NCI-H1105 treated with DMSO at 0.1 percent for 48 hours (cell line): ENCODE measurements at places on chromosomes 16 and 17.
A peak's percentile ranks its signal among the peaks of the same experiment; 100 is the strongest.

- peak; percentile 32 for DNase-seq
Observed at GRCh38 chr17:79930062-79930876, 91.0 kb upstream of the CBX4 start.

GRCh38 chr17:44960691-44961090 lies 7.4 kb downstream of the C1QL1 start:
- no peak for DNase-seq

- DNase-seq = no peak
Observed at GRCh38 chr16:11025120-11025531, 80.8 kb downstream of the CLEC16A start.

GRCh38 chr16:57585051-57585687 lies 42.7 kb downstream of the ADGRG5 start:
- DNase-seq = no peak

- DNase-seq = no peak
Observed at GRCh38 chr16:77759821-77760220, 28.5 kb upstream of the VAT1L start.

GRCh38 chr17:29573871-29574731 lies 5.6 kb downstream of the TP53I13 start:
- DNase-seq = no peak

DNA sequence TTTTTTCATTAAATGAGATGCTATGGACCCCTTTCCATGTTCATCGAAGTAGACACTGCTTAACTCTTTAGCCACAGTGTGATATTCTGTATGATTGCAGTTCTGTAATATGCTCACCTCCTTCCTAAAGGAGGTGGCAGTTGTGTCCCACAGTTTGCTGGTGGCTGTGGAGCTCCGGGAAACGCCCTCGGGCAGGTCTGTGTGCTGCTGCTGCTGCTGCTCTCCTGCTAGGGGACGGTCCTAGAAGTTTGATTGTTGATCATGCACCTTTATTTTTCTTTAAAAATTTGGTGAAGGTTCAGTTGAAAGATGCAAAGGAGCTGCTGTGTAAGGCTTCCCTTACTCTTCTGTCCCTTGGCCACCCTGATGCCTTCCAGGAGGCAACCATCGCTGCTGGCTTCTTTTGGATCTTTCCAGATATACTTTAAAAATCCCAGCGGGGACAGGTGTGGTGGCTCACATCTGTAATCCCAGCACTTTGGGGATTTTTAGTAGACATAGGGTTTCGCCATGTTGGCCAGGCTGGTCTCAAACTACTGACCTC lies 8.4 kb upstream of the CLEC18A start:
- DNase-seq = no peak

- peak; percentile 78 for DNase-seq
Observed at GRCh38 chr17:50556803-50557202, 3.7 kb upstream of the CACNA1G start.

DNA sequence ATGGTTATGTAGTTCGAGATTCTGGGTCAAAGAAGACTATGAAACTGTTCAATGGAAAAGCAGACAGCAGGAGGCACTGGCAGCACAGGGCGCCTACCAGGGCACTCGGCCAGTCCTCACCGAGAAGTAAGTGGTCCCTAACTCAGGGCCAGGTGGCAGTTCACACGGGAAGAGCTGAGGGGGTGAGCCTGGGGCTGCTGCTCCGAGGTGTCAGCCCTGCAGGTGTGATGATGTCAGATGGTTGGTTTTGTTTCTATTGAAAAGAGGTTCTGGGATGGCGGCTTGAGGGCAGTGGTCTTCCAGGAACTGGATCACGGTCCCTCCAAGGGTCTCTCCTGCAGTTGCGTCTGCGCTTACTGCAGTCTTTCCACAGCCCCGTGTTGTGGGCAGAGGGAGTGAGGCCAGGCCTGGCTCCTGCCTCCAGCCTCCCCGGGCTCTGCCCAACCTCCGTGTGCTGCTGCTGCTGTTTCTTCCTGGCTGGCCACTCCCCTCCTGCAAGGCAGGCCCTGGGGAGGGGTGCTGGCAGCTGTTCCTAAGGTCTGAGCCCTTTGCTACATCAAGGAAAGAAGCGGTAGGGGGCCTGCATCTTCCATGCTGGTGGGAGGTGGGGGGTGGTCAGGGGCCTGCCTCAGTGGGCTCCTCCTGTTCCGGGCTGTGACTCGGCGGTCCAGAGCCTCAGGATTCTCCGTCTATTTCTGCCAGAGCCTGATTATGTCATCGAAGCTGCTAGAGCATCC lies 22.6 kb downstream of the RNF213 start:
- no peak for DNase-seq

- no peak for DNase-seq
Observed at GRCh38 chr16:86298758-86299134, 211.6 kb upstream of the FOXF1 start.

DNA sequence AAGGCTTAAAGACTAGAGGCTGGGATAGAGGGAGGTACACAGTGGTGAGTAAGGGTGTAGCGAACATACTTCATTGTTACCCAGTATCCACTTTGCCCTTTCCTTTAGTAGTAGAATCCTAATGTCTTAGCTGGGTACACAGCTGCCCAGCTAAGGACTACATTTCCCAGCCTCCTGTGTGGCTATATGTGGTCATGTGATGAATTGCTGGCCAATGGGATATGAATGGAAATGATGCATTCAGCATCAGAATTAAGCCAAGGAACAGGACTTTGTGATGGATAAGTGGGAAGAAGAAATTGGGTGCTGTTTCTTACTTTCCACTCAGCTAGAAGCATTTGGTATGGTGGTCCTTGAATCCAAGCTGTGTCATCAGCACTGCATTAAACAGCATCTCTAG lies 55.9 kb downstream of the FOXL1 start:
- no peak for DNase-seq

GRCh38 chr17:39194089-39194984 lies 3.1 kb downstream of the CACNB1 start:
- DNase-seq = no peak

DNA sequence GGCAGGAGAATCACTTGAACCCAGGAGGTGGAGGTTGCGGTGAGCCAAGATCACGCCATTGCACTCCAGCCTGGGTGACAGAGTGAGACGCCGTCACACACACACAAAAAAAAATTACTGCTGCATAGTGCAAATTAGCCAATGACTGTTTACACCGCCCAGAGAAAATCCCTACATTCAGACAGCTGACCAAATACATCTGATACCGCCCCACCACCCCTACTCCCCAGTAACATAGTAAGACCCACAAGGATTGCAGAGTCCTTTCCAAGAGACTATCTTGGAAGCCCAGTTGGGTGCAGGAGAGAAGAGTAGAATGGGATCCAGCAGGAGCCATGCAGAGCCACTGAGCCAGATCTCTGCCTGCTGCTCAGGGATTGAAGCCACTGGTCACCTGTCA lies 63.5 kb downstream of the SLC39A11 start:
- no peak for DNase-seq

DNA sequence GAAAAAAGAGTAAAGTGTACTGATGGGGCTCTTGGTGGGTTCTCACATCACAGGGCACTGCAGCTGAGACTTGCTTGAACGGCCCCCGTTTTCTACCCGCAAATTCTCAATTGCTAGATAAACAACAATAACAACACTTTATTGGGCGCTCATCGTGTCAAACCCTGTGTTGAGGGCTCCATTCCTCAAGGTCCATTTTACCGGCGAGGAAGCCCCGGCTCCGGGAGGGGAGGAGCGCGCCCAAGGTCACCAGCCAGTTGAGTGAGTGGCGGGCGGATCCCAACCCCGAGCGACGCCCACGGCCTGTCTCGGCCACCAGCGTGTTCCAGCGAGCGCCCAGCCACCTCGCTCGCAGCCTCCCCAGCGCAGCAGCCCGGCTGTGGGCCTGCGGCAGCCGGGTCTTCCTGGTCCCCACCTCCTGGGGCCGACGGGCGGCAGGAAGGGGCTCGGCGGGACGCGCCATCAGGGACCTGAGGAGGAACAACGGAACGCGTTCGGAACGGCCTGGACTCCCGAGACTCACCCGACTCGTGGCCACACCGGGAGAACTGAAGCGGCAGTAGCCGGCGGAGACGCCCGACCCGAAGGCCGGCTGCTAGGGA lies 373 bp downstream of the CMC2 start:
- DNase-seq = peak; percentile 36

DNA sequence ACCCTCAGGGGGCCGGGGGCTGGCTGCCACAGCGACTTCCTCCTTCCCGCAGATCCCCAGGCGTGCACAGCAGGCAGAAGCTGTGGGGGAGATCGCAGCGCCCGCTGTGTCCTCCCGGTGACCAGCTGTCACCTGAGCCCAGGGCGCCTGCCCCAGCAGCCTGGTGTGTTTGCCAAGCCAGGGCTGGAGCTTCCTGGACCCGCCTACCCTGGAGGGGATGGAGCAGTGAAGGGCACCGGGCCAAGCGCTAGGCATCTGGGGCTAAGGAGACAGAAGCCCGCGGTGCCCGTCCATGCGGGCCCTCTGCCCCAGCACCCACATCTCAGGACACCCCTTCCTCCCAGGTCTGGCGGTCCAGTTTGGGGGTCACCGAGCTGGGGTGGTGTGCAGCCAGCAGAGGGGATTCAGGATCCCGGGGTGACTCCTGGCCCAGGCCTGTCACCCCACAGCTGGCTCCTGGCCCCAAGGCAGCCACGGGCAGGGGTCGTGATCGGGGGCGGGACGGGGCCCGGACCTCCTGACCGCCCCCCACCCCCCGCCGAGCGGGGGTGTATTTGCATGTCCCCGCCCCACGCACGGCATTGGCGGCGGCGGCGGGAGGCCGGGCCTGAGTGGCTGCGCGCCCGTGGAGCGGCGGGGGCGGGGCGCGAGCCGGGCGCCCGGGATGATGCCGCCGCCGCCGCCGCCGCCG lies at the start of gene RAB26:
RAB26 (plus strand) TSS at position 645 of the 691 bp plus-strand sequence. CDS start 159 bp downstream, outside the sequence.
- peak; percentile 57 for DNase-seq

GRCh38 chr17:74803388-74803930 lies 27.3 kb upstream of the NAT9 start:
- DNase-seq = no peak

DNA sequence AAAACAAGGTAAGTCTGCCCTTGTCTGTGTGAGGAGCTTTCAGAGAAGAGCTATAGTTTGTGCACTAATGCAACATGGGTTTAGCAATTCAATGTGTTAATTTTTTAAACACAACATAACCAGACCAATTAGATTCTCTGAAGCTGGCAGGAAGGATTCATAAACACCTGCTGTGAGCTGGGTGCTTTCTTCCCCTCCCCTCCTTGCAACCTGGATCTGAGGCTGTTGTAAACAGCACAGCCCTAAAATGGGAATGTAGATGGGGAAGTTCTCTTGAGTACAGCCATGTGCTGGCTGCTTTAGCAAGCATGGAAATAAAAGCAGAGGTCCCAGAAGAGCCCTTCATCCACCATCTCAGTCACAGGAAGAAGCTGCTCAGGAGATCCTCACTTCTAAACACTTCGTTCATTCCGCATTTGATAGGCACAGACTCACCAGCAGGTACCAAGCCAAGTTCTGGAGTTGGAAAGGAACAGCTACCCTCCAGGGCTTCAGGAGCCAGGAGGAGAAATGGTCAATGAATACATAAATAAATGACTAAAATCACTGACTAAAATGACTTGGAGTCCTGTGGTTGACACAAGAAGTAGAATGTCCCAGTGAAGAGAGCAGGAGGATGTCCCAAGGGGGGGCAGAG lies 21.7 kb downstream of the AXIN2 start:
- DNase-seq = no peak

DNA sequence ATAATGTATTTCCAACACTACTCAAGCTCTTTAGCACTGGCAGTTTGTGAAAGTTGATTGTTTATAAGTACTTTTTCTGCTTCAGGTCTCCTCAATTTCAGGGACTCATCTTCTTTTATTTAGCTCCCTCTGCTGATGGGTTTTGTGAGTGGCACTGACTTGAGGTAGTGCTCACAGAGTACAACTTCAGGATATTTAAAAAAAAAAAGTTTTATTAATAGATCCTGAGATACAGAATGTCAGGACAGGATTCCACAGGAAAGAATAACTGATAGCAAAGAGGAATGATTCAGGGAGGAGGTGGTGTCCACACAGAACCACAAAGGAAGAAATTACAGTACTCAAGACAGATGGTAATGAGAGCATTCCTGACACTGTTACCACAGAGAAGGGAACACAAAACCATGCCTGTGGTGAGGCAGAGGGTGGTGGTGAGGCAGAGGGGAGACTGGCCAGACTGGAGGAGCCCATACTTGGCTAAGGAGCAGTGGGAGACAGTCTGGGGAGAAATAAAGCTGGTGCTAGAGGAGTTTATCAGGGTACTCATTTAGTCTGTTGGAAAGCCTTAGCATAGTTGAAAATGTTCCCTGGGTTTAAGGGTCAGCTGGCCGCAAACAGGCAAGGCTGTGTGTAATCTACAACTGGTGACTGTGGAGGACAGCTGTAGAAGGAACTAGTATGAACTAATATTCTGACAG lies 63.7 kb downstream of the SPAG9 start:
- DNase-seq = peak; percentile 20

- no peak for DNase-seq
Observed at GRCh38 chr16:79677799-79678530, 77.4 kb upstream of the MAF start.

GRCh38 chr16:50267151-50267631 lies 840 bp downstream of the ADCY7 start:
- no peak for DNase-seq

- no peak for DNase-seq
Observed at GRCh38 chr16:49496656-49497055, 123.1 kb downstream of the C16orf78 start.

- DNase-seq = no peak
Observed at GRCh38 chr16:66081775-66082366, 284.6 kb upstream of the CDH5 start.

DNA sequence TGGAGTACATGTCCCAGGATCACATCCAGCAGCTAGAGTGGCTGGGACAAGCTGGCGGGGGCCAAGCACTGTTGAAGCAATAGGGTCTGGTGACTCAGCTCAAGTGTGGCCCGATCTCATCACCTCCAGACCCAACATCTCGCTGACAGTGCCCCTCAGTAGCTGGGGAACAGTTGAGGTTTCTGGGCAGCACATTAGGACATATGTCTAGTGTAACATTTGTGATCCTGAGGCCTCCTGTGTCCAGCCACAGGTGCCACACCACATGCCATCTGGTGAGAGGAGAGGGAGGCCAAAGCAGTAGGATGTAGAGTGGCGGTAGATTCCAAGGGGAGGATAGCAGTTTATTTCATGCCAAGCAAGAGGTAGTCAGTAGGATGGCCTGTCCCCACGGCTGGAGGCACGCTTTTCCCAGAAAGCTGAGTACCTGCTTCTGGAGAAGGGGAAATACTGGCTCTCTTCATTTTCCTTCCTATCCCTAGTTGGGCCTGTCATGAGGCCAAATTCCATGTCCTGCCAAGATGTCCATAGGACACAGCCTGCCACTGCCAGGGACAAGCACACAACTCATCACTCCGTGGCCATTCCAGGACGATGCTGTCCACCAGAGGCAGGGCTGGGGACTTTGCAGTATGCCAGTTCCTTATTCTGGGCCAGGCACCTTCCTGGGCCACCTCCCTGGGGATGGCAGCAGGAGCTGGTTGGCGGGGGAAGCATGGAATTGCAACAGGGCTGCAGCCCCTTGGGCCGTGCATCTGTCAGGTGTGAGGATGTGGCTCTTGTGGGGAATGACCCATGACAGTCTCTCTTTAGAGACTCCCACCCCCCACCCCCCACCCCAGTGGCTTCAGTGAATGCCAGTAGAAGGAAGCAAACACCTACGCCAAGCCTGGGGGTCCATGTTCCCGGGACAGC lies 24.0 kb downstream of the GGA3 start:
- DNase-seq = no peak
